Brain pericyte (primary cell): ENCODE measurements at places on chromosomes 2 and 18.

DNA sequence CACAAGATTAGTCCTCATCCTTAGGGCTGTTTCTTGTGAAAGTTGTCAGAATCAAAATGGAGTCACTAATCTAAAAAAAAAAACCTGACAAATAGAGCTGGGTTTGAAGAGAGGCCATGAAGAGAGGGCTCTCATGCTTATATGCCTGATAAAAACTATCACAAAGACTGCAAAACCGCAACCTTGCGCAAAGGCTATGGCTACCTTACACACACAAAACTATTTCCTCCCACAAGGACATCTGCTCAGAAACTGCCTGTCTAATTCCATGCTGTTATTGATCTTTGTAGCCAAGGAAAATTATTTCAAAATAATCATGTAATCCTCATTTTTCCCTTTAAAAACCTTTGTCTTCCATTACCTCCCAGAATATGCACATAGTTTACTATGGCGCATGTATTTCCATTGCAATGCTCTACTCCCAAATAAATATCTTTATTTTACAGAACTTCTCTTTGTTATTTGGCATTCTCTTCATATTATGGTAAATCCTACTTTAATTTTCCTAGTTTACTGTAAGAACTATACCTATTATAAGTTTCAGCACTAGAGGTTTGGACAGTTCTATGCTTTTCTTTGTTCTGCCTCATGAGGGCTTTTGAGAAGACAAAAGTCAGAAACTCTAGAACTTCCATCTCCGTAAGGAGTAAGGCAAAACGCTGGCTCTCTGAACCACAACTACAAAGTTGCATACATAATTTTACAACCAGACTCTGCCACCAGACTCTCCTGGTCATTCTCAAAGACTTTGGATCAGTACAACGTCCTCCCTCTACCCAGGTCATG, 9.6 kb upstream of the DPYSL5 start:
- no peak for DNase-seq

- no peak for DNase-seq
These were observed 25.4 kb upstream of the GLI2 start for GRCh38 chr2:120710256-120710655.

GRCh38 chr18:44968336-44968735, 287.6 kb downstream of the SETBP1 start:
- no peak for DNase-seq

DNA sequence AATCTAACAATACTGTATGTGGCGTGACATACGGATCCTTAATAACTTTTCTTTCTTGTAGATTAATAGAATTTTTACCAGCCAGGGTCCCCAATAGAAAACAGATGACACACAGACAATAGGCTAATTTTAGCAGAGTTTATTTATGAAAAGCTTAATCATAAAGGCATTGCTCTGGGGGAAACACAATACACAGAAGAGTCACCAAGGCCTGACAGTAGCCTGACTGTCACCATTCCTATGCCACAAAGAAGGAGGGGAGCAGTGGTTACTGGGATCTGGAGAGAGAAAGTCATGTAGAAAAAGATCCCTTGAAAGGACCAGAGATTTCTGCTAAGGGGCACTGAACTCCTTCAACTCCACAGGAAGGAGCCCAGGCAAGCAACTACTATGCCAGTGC, 139.5 kb downstream of the METTL4 start:
- DNase-seq: no peak

GRCh38 chr18:36304723-36305122, 7.2 kb downstream of the FHOD3 start:
- no peak for DNase-seq

GRCh38 chr2:776487-776886, 99.3 kb upstream of the TMEM18 start:
- no peak for DNase-seq

DNA sequence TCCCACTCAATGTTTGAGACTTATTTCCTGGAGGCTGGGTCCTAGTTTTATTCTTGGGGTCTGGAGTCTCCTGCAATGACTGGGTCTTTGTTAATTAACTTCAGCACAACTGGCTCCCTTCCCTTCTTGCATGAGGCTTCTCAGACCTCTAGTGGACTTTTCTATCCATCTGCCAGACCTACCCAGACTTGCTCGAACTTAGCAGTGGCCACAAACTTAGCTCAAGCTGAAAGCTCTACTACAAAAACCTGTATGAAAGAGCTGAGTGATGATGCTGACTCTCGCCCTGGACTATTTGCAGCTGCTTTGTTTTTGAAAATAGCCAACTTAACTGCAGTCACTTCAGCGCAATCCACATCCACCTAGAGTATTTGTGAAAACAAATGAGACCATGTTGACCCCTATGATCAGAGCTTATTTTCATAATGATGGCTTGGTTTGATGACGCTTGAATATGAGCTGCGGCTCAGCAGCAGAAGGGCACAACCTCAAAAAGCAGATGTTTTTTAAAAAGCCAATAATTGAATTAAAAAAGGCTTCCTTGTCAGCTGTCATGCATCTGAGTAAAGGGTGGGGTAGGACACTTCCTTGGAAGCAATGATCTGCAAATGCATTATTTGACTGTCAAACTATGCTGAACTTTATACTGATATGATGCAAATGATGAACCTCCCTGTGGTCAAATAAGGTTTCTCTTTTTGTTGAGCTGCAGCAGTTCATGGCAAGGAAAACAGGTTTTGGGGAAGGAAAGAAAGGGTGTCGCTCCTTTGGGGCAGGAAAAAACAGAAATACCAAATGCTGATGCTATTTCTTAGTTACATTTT, 10.6 kb upstream of the ANXA4 start:
- no peak for DNase-seq

DNA sequence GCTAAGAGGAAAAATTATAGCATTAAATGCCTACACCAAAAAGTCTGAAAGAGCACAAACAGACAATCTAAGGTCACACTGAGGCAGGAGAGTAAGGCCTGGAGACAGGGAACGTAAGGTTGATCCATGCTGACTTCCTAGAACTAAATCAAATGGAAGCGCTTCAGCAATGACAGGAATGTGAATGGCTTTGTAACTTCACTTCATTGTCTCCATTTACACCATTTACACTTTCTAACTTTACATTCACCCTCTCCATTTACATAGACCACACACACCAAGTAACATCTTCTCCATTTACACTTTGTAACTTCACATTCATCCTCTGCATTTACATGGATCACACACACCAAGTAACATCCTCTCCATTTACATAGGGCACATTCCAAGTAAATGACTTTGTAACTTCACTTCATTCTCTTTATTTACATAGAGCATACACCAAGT, 103.1 kb upstream of the SPATS2L start:
- no peak for DNase-seq

GRCh38 chr2:172586245-172586891, 30.5 kb downstream of the PDK1 start:
- DNase-seq: no peak

DNA sequence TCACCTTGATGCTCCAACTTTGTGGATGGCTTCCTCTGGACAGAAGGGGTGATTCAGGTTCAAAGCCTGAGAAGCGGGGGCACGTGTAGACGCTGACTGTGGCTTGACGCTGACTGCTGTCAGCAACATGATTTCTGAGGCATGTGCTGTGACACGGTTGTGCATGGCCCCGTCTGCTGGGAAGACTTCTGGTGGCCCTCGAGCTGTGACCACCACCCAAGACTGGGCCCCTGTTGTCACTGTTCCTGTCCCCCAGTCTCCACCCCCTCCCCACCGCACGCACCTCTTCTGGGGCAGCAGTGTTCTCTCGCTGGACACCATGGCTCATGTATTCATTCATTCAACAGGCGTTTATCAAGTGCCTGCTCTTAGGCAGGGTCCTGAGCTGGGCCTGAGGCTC, 245.0 kb downstream of the FAM210A start:
- DNase-seq: no peak

DNA sequence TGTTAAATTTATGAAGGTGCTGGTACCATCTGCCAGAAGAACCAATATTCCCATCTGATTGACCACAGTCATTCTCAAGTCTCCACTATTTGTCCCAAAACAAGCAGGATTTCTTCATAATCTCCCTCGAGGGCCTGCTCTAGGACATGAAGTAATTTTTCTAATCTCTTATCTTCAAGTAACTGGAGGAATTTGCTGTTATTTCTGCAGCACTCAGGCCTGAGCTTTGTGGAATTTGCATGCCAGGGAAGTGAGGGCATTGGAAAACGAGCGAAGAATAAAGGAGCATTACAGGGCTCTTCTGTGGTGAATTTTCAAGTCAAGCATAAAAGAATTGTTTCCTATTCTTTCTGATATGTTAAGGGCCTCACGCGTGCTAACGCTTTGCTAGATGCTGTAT, 161.2 kb upstream of the EPAS1 start:
- DNase-seq: no peak

GRCh38 chr2:23850564-23851256, 76.2 kb downstream of the ATAD2B start:
- DNase-seq: no peak

GRCh38 chr2:114040826-114041225, 150.9 kb downstream of the ACTR3 start:
- no peak for DNase-seq

GRCh38 chr2:168047091-168047690, 200.2 kb downstream of the STK39 start:
- no peak for DNase-seq

- DNase-seq: no peak
These were observed 20.1 kb downstream of the TPGS2 start for GRCh38 chr18:36808681-36809080.

- DNase-seq: no peak
These were observed 20.9 kb upstream of the KCNF1 start for GRCh38 chr2:10890706-10891270.

- DNase-seq: no peak
These were observed 40.8 kb upstream of the SCLY start for GRCh38 chr2:238019962-238020361.

DNA sequence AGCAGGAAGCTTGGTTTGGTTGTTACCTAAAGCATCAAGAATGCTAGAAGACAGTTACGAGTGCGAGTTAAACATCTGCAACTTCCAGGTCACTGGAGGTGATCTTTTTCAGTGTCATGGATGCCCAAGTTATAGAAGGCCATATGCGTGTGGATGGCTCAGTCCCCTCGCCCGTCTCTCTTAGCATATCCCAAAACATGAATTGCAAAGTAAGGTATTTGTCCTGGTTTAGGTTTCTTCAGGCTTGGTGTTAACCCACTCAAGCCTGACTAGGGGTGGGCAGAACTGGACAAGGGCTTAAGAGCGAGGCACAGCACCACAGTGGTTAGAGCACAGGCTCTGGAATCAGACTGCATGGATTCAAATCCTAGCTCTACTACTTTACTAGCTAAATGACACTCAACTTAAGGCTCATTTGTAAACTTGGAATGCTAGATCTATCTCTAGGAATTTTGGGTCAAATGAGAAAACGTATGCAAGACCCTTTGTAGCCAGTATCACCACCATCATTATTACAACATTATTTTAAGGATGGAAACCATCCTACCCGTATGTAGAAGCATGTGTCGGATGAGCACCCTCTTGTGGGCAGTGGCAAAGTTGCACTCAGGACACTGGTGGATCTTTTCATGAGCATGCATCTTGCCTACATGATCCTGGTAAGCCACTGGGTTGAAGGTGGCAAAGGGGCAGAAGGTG, 11.2 kb downstream of the ZNF142 start:
- no peak for DNase-seq

DNA sequence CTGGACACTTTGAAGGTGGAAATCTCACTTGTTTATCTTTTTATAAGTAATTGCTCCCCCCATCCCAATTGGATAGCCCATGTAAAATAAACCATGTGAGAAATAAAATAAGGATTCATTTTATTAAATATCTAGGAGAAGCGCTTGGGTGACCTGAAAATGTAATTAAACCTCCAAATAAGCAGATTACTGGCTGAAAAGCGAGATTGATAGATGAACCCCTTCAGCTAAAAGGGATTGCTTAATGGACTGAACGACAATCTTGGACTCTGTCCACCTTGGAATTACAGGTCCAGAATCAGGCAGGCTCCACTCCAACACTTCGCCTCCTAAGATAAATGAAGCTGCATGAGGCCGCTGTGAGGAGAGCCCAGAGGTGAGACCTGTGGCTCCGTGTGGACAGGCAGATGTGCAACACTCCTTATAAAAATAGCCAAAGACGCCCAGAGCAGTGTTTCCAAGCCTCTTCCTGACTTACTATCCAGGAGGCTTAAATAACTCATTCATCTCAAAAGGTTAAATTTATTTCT, 441.5 kb downstream of the MTX2 start:
- no peak for DNase-seq

DNA sequence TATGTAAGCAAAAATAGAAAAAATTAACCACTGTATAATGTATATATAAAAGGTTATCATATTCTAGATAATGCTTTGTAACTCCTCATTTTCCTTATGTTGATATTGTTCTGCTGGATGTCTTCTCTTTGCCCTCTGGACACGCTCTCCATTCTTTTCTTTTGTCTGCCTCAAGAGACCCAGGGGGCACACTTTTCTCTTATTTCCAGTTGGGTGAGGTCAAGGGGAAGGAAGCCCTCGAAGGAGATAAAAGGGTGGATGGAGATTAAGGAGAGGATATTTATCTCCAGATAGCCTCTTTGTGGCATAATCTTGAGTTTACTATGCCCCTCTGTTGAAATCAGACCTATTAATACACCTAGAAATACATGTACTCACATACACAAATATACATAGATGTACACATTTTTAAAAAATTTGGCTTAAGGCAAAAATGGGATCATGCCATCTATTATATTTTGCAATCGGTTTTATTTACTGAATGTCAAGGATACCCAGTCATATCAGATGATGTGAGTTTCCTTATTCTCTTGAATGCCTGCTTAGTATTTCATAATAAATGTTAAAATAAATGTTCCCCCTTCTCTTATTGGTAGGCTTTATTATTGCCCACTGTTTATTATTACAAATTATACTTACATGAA, 65.3 kb downstream of the LCLAT1 start:
- no peak for DNase-seq

GRCh38 chr2:138741851-138742250, 38.3 kb downstream of the NXPH2 start:
- DNase-seq: no peak

DNA sequence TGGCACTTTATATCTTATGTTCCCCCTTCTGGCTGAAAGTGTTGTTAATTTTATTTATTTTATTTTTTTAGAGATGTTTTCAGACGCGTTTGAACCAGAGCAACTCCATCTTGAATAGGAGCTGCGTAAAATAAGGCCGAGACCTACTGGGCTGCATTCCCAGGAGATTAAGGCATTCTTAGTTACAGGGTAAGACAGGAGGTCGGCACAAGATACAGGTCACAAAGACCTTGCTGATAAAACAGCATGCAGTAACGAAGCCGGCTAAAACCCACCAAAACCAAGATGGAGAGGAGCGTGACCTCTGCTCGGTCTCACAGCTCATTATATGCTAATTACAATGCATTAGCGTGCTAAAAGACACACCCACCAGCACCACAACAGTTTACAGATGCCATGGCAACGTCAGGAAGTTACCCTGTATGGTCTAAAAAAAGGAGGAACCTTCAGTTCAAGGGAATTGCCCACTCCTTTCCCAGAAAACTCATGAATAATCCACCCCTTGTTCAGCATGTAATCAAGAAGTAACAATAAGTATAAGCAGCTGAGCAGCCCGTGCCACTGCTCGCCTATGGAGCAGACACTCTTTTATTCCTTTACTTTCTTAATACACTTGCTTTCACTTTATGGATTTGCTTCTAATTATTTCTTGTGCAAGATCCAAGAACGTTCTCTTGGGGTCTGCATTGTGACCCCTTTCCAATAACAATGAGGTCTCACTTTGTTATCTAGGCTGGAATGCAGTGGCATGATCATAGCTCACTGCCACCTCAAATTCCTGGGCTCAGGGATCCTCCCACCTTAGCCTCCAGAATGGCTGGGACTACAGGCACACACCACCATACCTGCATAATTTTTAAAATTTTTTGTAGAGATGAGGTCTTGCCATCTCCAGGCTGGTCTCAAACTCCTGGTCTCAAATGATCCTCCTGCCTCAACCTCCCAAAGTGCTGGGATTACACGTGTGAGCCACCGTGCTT, 55.9 kb downstream of the CACNB4 start:
- no peak for DNase-seq
